Adrenal gland (tissue), 19 donors: ENCODE measurements at places on chromosomes 5 and 9. TPM values are rescaled to one million over a fixed set of nuclear protein-coding genes. Genes with fewer than 3 reads are reported as not detected.

DNA sequence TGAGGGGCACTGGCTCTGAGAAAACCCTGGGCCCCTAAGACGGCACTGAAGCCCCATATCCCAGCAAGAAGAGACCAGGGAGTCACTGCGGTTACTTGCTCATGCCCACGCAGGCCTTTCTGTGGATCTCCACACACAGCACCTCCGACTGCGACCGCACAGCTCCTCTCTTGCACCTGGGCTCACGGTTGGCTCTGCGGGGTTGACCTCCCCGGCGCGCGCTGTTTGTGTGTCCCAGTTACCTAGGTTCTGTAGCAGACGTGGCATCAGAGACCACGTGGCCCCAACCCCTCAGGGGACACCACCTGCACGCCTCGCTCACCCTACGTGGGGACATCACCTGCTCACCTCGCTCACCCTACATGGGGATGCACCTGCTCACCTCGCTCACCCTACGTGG is 12.7 kb downstream of the LPCAT1 start:
- H3K36me3 ChIP-seq, result no peaks in the 10 kb centered on the region
- peak; percentile 0 for DNase-seq
- no peak overlapping the region for H3K4me3 ChIP-seq
- no peak overlapping the region for H3K27ac ChIP-seq
- no peaks in the 10 kb centered on the region for H3K27me3 ChIP-seq

GRCh38 chr5:150146862-150147601 is 8.6 kb downstream of the PDGFRB start:
- no peaks in the 10 kb centered on the region for H3K36me3 ChIP-seq
- no peak for DNase-seq
- no peak overlapping the region for H3K4me3 ChIP-seq
- no peaks in the 10 kb centered on the region for H3K27me3 ChIP-seq
- H3K4me1 ChIP-seq, result peaks cover 8% of the 10 kb centered on the region

DNA sequence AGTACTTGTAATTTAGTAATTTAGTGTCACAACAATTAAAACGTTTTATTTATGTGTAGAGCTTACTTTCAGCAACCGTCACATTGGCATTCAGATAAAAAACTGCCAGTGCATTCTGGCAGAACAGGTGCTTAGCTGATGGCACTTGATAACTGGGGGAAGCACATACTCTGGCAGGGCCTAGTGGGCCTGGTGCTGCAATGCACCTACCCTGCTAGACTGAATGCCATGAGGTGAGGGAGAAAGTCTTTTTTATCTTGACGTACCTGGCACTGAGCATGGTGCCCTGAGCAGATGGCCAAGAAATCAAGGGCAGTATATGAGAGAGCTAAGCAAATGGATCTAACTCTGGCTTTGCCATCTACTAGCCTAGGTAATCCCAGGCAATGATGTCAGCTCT is 280.6 kb upstream of the EFNA5 start:
- no peak for DNase-seq
- no peaks in the 10 kb centered on the region for H3K27me3 ChIP-seq
- H3K36me3 ChIP-seq, result no peaks in the 10 kb centered on the region
- H3K27ac ChIP-seq, result no peak overlapping the region
- H3K4me1 ChIP-seq, result no peaks in the 10 kb centered on the region

DNA sequence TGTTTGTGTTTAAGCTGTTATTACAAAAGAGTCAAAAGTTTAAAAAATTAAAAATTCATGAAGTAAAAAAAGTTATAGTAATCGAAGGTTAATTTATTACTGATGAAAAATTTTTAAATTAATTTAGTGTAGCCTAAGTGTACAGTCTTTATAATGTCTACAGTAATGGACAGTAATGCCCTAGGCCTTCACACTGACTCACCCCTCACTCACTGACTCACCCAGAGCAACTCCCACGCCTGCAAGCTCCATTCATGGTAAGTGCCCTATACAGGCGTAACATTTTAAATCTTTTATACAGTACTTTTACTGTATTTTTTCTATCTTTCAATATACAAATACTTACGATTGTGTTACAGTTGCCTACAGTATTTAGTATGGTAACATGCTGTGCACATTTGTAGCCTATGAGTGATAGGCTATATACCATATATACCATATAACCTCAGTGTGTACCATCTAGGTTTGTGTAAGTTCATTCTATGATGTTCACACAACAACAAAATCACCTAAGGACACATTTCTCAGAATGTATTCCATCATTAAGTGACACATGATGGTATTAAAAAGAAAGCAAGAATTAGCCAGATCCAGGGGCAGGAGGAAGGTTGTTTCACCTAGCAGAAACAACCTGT is 40.1 kb downstream of the DCAF10 start:
- H3K27me3 ChIP-seq, result no peaks in the 10 kb centered on the region
- H3K27ac ChIP-seq, result no peak overlapping the region
- H3K4me1 ChIP-seq, result peaks cover 5% of the 10 kb centered on the region
- no peak overlapping the region for H3K4me3 ChIP-seq
- peak; percentile 31 for DNase-seq
- no peaks in the 10 kb centered on the region for H3K36me3 ChIP-seq

GRCh38 chr5:9445826-9446388 is 100.0 kb downstream of the SEMA5A start:
- no peak overlapping the region for H3K27ac ChIP-seq
- H3K4me1 ChIP-seq, result no peaks in the 10 kb centered on the region
- no peaks in the 10 kb centered on the region for H3K27me3 ChIP-seq
- no peaks in the 10 kb centered on the region for H3K36me3 ChIP-seq
- DNase-seq, result no peak
- no peak overlapping the region for H3K4me3 ChIP-seq

- H3K4me1 ChIP-seq, result peaks cover 7% of the 10 kb centered on the region
- no peaks in the 10 kb centered on the region for H3K27me3 ChIP-seq
- H3K4me3 ChIP-seq, result no peak overlapping the region
- no peaks in the 10 kb centered on the region for H3K36me3 ChIP-seq
- H3K27ac ChIP-seq, result peak overlapping the region; percentile 92
- no peak for DNase-seq
These were observed 12.4 kb downstream of the TTC39B start for GRCh38 chr9:15294604-15295003.

The MRRF gene
- total RNA-seq, result 55.4 TPM

GRCh38 chr9:129432297-129433154 is 188.4 kb downstream of the C9orf50 start:
- peak overlapping the region; percentile 24 for H3K27ac ChIP-seq
- H3K4me1 ChIP-seq, result peaks cover 4% of the 10 kb centered on the region
- DNase-seq, result no peak

DNA sequence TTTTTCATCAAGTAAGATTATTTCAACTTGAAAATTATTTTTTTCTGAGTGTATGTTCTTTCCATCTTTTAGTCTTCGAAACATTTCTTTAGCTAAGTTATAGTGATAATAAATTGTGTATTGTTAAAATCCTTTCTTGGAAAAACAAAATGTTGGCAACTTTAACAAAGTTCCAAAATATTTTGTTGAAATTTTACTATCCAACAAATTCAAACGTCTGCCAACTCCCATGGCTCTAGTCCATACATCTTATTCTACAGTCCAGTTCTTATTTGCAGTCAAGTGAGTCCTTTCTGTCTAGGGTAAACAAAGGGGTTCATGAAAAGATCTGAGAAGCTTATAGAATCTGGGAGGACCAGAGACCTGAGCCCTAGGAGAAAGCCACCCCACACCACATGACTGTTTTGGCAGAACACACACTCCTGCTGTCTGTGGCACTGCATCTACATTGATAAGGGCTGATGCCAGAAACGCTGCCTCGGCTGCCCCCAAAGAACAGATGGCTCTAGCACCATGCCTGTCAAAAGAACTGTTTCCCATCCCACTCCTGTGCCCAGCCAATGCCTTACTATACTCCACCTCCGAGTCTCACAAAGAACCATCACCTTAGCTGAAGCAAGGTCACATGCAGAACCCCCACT is 47.5 kb downstream of the FEM1C start:
- H3K4me3 ChIP-seq, result no peak overlapping the region
- H3K27ac ChIP-seq, result no peak overlapping the region
- no peak for DNase-seq
- H3K27me3 ChIP-seq, result no peaks in the 10 kb centered on the region

The FOXD1 gene
- total RNA-seq, result 6.5 TPM

The KIF4B gene
- not detected for total RNA-seq

DNA sequence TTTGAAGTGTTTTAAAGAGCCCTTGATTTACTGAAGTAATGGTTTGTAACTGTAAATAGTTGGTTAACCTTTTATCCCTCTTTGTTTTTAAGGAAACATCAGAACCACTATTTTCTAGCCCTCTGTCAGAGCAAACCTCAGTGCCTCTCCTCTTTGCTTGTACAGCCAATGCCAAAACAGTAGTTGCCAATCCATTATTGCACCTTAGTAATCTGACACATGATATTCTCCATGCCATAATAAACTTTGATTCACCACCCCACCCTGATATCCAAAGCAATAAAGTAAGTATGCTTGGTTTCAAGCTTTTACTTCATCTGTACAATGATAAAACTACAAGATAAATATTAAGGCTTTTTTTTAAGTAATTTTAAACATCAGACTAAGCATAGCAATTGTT is 100.8 kb downstream of the DMXL1 start:
- H3K4me3 ChIP-seq, result no peak overlapping the region
- no peaks in the 10 kb centered on the region for H3K4me1 ChIP-seq
- H3K36me3 ChIP-seq, result peaks cover 16% of the 10 kb centered on the region
- DNase-seq, result no peak
- H3K27me3 ChIP-seq, result no peaks in the 10 kb centered on the region
